ENCODE measurements at places on chromosomes 1 and 21.

DNA sequence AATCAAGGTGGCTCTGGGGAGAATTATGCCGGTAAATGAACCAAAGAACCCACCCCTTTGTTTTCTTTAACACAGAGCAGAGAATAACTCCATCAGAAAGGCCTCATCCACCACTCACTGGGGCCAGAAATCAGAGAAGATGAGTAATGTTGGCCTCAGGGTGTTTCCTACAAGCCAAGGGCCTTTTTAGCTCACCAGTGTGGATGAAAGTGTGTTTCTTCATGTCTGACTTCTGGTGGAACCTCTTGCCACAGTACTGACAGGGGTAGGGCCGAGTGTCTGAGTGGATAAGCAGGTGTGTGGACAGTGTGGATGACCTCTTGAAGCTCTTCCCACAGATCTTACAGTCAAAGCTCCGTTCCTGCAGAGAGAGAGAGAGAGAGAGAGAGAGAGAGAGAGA, 8.3 kb downstream of the GFI1 start:
- DNase-seq = no peak

DNA sequence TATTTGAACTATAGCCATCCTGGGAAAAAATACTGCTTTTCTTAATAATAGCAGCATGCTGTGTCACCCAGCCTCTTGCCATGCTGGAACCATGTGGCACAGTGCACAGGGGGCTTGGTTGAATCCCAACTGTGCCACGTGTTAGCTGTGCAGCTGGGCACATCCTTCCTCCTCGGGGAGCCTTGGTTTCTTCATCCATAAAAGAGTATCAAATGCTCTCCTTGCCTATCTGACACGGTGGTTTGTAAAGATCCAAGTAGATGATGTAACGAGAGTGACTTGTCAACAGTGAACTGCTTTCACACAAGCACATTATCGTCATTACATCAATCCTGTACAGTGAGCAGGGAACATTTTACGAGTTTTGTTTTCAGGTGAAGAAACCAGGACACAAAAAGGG, 24.4 kb downstream of the VASH2 start:
- peak; percentile 12 for DNase-seq

GRCh38 chr1:156860113-156860627, 495 bp upstream of the NTRK1 start:
- DNase-seq = peak; percentile 86

DNA sequence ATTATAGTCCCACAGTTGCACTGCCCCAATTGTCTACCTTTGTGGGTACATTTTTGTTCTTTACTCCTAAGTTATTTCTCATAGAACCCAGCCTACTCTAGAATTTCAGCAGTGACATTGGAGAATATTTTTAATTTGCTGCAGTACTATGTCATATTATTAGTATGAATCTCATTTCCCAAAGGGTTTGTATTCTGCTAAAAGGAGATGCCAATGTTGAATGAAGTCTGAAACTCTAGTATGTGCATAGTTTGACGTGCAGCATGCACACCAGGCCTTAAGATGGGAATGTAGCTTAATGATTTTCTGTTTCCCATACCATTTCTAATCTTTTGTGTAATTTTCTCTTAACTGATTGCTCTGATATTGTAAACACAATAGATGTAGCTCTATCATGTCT, 10.5 kb upstream of the C1orf105 start:
- no peak for DNase-seq

DNA sequence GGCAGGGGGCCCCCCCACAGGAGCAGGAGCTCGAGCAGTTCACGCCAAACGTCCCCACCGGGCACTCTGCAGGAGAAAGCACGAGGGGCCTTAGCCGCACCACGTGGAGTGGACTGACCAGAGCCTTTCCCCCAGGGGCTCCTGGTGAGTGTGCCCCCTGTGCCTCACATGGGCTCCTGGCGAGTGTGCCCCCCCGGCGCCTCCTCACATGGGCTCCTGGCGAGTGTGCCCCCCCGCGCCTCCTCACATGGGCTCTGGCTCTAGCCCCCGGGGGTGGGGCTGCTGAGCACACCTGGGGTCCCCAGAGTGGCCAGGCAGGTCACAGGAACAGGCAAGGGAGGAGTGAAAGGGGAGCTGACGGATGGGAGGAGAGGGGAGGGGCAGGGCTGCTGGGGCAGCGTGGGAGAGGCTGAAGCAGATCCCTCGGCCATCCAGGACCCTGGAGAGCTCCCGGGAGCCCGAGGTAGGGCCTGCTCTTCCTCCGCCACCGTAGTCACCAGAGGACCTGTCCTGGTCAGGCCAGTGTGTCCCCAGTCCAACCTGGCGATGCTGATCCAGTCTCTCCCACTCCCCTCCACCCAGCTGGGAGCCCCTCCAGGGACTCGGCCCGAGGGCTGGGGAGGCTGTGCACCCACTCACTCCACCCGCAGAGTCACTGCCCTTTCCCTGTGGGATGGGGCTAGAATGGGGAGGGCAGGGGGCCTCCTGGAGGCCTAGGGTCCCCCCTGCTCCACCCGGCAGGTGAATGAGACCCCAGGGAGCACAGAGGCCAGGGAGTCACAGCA, 47.6 kb downstream of the ARHGEF16 start:
- peak; percentile 97 for DNase-seq

DNA sequence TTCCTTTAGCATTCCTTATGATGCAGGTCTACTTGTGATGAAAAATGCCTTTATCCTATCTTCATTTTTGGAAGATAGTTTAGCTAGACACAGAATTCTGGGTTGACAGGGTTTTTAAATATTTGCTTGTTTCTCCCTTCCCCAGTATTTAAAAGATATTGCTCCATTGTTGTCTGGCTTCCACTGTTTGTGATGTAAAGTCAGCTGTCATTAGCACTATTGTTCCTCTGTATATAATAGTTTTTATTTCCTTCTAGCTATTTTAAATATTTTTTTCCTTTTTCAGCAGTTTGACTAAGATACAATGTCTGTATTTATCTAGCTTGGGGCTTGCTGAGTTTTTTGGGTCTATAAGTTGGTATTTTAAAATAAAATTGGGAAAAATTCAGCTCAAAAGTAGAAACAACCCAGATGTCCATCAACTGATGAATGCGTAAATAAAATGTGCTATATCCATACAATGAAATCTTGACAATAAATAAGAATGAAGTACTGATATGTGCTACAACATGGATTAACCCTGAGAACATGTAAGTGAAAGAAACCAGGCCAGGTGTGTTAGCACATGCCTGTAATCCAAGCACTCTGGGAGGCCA, 11.2 kb downstream of the IFT25 start:
- DNase-seq = no peak

- no peak for DNase-seq
These were observed 519.5 kb upstream of the CAMK1G start for GRCh38 chr1:209063767-209064659.

- DNase-seq = no peak
These were observed 8.9 kb downstream of the XKR8 start for GRCh38 chr1:27968692-27969091.

DNA sequence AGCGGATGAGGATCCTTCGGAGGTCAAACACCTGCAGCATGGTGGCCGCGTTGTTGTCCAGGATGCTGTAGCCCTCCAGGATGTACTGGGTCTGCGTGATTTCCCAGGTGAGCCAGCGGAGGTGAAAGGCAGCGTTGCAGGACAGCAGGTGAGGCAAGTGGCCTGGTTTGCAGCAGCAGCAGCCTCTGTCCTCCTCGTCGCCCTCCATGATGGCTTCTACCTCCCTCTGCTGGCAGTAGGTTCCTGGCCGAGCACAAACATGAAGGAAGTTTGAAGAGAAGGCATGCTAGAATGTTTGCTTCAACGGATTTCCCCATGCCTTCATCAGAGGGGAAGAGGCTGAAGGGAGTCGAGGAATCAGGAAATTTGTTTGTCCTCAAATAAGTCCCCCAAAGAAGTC, 74.7 kb downstream of the NTPCR start:
- peak; percentile 92 for DNase-seq

DNA sequence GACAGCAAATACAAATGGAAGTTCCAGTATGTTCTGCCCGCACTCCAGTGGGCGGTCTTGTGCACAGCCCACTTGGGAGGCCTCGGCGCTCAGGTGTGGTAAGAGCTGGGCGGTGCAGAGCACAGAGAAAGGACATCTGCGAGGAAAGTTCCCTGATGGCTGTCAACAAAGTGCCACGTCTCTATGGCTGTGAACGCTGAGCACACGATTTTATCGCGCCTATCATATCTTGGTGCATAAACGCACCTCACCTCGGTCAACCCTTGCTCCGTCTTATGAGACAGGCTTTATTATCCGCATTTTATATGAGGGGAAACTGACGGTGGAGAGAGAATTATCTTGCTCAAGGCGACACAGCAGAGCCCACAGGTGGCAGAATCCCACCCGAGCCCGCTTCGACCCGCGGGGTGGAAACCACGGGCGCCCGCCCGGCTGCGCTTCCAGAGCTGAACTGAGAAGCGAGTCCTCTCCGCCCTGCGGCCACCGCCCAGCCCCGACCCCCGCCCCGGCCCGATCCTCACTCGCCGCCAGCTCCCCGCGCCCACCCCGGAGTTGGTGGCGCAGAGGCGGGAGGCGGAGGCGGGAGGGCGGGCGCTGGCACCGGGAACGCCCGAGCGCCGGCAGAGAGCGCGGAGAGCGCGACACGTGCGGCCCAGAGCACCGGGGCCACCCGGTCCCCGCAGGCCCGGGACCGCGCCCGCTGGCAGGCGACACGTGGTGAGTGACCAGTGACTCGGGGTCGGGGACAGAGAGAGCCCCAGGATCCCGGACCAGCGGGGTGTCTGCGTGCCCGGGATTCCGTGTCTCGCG, at the start of gene IL12RB2:
Gene IL12RB2, plus strand, starts transcription at position 623 of the 810 bp plus-strand sequence. CDS start 12,496 bp downstream, outside the sequence.
- peak; percentile 79 for DNase-seq

DNA sequence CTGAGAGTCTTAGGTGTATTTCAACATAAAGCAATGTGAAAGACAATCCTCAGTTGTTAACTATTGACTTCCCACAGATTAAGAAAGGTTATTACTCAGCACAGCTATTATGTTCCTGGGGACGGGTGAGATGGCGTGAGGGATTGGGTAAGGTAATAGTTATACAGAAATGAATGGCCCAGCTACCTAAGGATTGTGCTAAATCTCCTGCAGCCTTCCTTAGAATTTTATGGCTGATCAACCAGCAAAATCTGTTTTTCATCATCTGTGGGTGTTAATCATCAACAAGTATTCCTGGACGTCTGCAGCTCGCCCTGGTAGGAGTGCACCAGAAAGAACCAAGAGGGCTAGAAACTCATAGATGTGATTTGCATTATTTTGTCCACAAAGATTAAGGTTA, 146.0 kb upstream of the IVNS1ABP start:
- DNase-seq = no peak

DNA sequence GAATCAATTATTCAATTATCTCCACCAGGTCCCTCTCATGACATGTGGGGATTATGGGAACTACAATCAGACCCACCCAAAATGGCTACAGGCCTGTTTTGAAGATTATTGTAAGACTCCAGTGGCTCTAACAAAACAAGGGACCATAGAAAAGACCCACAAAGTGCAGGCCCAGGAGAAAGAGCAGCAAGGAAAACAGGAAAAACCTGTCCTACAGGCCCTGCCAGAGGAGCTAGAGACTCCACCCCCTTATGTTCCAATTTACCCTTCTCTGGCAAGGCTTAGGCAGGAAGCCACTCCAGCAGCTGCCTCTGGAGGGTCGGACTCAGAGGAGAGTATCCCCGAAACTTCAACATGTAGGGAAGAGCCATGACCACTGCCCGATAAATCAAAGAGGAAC, 96.5 kb downstream of the LIPI start:
- peak; percentile 67 for DNase-seq

DNA sequence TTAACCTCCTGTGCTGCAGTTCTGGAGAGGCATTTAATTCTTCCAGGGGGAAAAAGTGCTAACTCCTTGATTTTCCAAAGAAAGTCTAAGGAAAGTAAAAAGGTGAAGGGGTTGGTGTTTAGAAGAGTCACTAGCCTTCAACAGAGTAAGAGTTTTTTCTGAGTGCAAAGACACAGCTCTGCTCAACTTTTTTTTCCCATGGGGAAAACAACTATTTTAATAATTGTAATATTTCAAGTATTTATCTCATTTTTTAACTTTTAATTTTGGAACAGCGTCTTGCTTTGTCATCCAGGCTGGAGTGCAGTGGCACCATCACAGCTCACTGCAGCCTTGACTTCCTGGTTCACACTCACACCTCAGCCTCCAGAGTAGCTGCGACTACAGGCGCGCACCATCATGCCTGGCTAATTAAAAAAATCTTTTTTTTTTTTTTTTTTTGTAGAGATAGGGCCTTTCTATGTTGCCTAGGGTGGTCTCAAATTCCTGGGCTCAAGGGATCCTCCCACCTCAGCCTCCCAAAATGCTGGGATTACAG, 202.6 kb downstream of the APP start:
- DNase-seq = no peak

GRCh38 chr1:39262802-39263201, 58.3 kb downstream of the MACF1 start:
- DNase-seq = no peak

DNA sequence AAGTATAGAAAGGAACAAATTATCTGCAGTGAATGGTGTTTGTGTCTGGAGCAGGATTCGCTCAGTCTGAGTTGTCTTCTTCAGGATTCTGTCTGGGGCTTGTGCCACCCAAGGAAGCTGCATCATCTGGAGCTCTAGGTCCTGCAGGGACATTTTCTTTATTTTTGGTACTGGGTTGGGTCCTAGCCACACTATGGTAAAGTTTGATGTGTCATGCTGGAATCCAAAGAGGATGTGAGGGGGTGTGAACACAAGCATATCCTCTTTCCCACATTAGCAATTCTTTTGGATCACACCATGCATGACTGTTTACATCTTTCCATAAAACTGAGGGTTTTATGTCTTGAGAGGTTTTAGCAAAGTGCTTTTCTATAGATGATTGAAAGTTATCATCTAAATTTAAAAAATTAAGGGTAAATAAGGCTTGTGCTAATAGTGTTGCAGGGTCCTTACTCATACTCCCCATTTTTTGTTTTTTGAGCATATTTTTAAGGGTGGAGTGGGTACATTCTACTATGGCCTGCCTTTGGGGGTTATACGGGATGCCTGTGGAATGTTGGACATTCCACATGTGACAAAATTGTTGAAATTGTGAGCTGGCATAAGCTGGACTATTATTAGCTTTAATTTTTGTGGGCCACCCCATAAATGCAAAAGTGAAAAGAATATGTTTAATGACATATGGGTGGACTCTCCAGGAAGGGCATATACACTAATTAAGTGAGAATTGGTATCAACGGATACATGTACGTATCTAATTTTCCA, 152.0 kb upstream of the HMCN1 start:
- DNase-seq = no peak

DNA sequence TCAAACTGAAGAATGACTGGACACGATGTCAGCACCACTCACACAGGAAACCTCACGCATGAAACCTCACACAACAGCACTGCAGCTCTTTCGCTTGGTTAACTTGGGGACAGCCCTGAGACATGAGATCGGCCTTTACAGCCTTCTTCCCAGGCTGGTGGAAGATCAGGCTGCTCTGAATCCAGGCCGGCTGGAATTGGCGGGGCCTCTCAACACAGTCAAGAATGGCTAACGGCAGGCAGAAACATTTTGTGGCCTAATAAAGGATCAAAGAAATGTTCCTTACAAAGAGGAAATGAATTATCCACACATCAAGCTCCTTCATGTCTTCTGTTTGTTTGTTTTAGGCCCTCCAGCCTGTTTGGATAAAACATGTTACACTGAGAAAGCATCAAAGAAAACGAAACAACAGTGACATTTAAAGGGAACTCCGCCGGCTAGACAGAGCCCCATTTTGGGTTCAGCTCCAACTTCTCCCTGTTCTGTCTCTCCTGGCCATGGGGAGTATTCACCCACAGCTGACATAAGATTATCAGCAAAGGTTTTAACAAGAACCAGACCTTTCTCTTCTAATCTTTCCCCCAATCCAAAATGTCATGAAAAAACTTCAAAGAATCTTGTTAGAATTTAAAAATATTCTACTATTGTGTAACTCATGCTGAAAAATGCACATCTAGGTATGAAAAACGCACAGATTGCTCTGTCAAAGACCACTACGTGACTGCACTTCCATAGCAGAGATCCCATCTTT, 131.2 kb downstream of the SLC45A1 start:
- no peak for DNase-seq

- no peak for DNase-seq
These were observed 492.2 kb upstream of the PKN2 start for GRCh38 chr1:88191917-88192316.

All from endodermal cell (in vitro differentiated cells).